ENCODE measurements at places on chromosomes 7 and 10. TPM values are rescaled to one million over a fixed set of nuclear protein-coding genes. Genes with fewer than 3 reads are reported as not detected.

DNA sequence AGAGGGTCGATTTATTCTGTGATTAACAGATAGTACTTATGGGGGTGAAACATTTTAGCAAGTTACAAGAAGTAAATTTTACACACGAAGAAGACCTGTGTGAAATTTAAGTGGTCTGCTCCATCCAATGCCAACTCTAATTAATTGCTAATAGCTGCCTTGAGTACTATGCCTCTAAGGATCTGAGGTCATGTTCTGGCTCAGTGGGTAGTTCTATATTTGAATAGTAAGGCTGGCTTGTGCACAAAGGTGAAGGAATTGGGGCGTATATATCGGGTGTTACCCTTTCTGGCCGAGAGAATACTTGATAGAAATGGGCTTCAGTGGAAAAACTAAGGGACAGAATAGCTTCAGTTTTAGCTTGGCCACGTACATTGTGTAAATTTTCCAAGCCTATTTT, 345.2 kb upstream of the ANKRD30A start:
- DNase-seq = no peak

DNA sequence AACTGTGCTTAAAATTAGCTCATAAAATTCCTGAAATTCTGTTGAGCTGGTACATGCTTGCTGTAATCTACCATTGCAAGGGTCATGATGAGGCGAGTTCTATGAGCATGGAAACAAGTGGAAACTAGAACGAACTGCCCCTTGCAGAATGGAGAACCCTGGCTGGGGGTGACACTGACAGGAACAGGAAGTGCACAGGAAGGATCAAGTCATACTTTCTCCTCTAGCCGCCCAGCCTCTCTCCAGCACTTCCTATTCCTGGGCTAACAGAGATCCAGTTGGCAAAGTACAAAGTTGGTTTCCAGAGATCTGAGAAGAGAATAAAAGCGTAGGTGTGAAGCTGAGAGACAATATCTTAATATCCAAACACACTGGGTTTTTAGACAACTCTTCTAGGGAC, 414.2 kb upstream of the PODXL start:
- no peak for DNase-seq

DNA sequence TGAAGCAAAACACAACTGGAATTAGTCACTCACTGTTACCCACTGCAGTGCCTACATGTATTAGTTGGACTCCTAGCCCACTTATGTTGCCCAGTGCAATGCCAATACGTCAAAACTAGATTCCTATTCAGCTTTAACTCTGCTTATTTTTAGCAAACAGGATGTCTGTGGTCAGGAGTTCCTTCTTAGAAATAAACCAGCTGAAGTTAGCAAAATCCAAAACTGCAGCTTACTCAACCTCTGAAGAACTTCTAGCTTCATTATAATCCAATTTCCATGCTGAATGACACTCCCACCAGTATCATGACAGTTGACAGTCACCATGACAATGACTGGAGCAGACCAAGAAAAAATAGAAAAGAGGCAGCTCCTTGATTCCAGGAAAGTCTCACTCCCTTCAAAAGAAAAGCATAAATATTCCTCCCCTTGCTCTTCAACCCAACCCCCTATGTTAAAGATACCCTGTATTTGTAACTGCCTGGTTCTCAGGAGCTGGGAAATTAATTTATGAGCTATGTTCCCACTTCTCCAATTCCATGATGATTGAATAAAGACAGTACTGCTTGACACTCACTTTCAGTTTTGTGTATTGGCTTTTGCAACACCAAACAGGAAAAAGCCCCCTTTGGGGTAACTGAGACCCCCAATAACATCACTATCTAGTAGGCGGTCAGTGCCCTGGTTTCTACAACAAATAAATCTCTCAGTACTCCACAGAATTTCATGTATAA, 327.4 kb downstream of the SORCS1 start:
- DNase-seq = peak; percentile 15

DNA sequence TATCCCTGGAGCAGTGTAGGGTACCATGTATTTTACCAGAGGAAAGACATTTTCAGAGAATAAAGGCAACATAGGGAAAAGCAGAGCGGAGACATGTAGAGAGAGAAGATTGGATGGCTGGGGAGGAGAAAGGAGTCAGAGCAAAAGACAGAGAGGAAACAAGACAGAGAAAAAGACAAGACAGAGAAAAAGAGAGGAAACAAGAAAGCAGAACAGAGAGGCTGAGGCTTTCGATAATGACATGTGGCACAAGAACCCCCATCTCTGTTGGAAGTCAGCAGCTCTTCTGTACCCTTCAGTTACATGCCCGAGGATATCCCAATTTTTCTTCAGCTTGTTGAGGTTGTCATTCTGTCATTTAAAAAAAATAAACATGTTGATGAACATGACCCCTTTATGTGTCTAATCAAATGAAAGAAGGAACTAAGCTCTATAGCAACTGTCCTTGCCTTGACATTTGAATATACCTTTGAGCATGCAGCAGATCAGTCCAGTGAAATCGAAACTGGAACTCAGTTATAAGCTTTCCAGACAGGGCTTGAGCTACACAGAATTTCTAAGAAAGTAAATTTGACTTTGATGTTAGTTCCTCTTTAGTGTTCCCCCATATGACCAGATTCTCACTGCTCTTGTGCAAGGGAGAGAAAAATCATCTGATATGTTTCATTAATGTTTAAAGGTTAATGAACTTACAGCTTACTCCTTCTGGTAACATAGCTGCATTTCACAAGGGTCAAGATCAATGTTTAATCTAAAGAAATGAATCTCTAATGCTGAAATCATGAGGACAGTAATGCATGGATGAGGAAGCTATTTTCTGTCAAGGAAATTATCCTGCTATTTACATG, 75.1 kb upstream of the SP4 start:
- DNase-seq = peak; percentile 24

GRCh38 chr10:48948470-48949037, 8.9 kb upstream of the LRRC18 start:
- no peak for DNase-seq

GRCh38 chr7:32511791-32512190, 16.5 kb downstream of the AVL9 start:
- no peak for DNase-seq

GRCh38 chr7:100745184-100745583, 11.8 kb downstream of the ZAN start:
- DNase-seq = peak; percentile 34

The DGKB gene
- 0.72 TPM for polyA plus RNA-seq

The ZNF365 gene
- polyA plus RNA-seq = 0.16 TPM

The GPR37 gene
- polyA plus RNA-seq = 14.6 TPM

The FGFR2 gene
- 0.95 TPM for polyA plus RNA-seq
